Left ventricle myocardium superior (tissue), 1 donor: ENCODE measurements at places on chromosomes 1 and 21. TPM values are rescaled to one million over a fixed set of nuclear protein-coding genes. Genes with fewer than 3 reads are reported as not detected.

ATP6V1G3 gene
- total RNA-seq: not detected

HCRTR1 gene
- total RNA-seq: 0.67 TPM

DNA sequence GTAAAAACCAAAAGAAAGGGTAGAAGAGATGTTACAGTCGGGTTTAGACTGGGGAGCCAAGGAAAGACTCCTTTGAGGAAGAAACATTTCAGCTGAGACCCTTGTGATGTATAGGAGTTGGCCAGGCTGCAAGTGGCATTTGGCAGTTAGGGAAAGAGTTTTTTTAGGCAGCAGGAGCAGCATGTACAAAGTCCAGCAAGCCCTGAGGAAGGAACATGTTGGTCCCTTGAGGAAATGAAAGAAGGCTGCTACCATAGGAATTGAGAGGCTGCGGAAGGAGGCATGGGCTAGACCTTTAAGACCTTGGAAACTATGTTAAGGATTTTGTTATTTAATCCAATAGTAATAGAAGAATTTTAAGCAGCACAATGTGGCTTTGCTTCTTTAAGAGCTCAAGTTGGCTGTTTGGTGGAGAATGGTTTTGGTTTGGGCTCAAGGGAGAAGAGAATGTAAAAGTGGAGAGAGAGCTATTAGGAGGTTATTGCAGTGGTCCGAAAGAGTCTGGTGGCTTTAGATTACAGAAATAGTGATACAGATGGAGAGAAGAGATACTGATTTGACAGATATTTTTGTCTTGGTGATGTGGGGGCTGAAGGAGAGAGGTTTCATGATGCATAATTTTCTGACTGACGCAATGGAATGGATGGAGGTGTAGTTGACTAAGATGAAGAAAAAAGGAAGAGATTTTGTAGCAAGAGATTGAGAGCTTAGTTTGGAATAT lies 26.6 kb downstream of the SMAP2 start:
- no peak for DNase-seq

DNA sequence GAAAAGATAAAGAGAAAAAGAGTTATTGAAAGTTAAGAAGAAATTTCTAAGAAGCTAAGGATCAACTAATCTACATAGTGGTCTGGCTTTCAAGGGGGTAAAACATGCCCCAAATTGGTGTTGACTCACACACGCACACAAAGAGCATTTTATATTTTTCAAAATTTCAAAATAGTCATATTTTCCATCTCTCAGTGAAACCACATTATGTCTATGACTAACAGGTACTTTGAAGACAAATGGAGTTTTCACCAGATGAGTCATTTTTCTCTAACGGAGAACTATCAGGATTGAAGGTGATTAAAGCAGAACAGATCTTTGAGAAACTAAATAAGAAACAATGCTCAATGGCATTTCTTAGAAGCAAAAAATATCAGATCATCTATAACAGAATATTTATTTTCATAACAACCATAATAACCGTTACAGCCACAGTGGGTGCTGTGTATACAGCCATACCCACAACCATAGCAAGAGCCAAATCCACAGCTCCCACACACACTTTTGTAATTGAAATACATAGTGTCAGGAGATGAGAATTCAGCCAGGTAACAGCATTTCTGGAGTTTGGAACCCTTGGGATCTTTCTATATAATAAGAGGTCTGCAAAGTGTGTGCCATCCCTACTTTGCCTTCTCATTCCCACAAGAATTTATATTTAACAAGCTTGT lies at the start of gene KRTAP21-3:
Gene KRTAP21-3 (minus strand): TSS at position 539 of the 671 bp plus-strand sequence. CDS start 18 bp downstream, at position 521.
- DNase-seq: no peak

GRCh38 chr1:182054698-182055326 lies 6.7 kb downstream of the ZNF648 start:
- DNase-seq: no peak

GRCh38 chr1:115090540-115090939 lies 1.2 kb upstream of the TSPAN2 start:
- DNase-seq: peak; percentile 44

- DNase-seq: no peak
Observed at GRCh38 chr1:25644962-25645361, 28.4 kb downstream of the MAN1C1 start.

GRCh38 chr1:193241132-193241827 lies 54.9 kb upstream of the B3GALT2 start:
- no peak for DNase-seq
